ENCODE measurements at places on chromosomes 4 and X. TPM values are rescaled to one million over a fixed set of nuclear protein-coding genes. Genes with fewer than 3 reads are reported as not detected.

GRCh38 chr4:55762819-55763218, 56.8 kb upstream of the EXOC1L start:
- no peak for DNase-seq

GRCh38 chr4:112916868-112917267, 132.6 kb upstream of the ANK2 start:
- no peak for DNase-seq

- no peak for DNase-seq
Measured at GRCh38 chr4:169220447-169220846, 50.3 kb downstream of the SH3RF1 start.

Gene STPG2
- total RNA-seq: not detected

GRCh38 chr4:37788819-37789218, 37.7 kb upstream of the PGM2 start:
- DNase-seq: no peak

Gene TREX2
- not detected for total RNA-seq

DNA sequence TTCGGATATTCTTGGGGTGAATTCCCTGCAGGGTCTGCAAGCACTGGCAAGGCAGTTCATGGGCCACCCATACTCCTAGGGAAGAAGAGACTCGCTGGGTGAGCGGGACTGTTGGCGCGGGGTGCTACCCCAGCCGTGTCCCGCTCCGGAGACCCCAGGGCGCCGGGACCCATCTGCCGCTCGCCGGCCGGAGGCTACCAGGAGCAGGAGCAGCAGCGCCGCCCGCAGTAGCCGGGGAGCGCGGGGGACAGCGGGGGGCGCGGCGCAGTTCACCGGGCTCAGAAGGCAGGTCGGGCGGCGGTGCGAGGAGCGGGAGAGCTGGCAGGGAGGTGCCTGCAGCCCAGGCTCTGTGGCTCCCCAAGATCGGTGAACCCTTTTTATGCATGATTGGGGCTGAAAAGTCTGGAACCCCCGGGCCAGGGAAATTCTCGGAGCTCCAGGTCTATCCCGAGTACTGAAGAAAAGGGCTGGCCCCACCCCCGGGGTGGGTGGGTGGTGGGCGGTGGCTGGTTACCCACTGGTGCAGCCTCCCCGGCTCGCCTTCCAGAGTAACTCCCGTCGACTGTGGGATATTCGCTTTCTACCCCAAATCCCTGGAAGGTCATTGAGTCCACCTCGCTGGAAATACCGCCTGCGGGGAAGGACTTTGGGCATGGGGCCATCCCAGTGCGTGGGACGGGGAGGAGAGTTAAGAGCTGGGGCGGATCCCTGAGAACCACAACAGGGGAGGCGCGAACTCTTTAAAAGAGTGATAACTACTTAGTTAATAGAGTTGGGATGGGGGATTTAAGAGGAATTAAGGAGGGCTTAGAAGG, 37.6 kb downstream of the PF4 start:
- DNase-seq: peak; percentile 35

- DNase-seq: no peak
Measured at GRCh38 chr4:53711926-53712325, 120.6 kb upstream of the LNX1 start.

DNA sequence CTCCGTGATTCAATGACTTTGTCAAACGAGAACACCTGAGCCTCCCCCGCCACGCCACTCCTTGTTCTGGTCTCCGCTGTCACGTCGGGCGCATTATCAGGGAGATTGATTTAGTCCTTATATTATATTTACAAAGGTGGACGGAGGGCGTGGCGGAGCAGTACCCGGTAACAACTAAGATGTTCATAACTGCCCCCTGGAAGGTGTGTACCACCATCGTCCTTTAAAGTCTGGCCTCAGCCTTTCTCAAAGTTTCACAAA, 284.2 kb downstream of the PACRGL start:
- no peak for DNase-seq

GRCh38 chrX:132940727-132941327, 17.6 kb downstream of the HS6ST2 start:
- DNase-seq: no peak

- no peak for DNase-seq
Measured at GRCh38 chr4:68079928-68080327, 49.7 kb downstream of the TMPRSS11F start.

- no peak for DNase-seq
Measured at GRCh38 chr4:72446353-72447055, 122.5 kb downstream of the ADAMTS3 start.

Gene CENPVL1
- total RNA-seq: not detected

Gene USP27X
- total RNA-seq: 1.8 TPM

- peak; percentile 38 for DNase-seq
Measured at GRCh38 chr4:52931243-52931642, 69.1 kb downstream of the RASL11B start.

DNA sequence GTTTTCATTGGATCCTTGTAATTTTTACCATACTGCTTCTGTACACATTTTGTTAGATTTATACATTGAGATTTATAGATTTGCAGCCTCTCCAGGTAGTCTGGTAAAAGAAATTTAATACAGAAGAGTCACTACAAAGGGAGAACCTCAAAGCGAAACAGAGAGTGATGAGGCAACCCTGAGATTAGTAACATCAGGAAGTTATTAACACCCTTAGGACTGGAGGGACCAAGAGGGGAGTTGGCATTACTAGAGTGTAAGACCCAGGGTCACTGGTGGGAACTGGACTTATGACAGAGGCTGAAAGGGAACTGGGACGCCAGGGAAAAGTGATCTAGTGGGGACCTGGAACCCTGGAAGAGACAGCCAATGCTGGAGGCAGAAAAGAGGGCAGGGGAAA, 20.6 kb upstream of the MAML3 start:
- no peak for DNase-seq

GRCh38 chrX:41664908-41665307, 23.9 kb upstream of the GPR34 start:
- no peak for DNase-seq

DNA sequence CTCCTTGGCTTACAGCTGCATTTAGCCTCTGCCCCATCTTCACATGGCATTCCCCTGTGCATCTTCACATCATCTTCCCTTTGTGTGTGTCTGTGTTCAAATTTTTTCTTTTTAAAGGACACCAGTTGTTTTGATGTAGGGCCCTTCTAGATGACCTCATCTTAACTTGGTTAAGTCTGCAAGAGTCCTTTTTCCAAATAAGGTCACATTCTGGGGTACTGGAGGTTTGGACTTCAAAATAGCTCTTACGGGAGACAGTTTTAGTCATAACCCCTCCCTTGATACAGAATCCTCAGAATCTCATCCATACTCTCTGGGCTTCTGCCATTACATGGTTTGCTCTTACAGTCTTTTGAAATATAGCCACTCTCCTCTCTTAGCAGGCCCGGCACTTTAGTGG, 231.5 kb upstream of the ATP6AP2 start:
- no peak for DNase-seq

Gene GLRA3
- not detected for total RNA-seq

Gene HSPA4L
- 3.7 TPM for total RNA-seq

GRCh38 chr4:108391701-108392455, 223.1 kb upstream of the LEF1 start:
- DNase-seq: no peak

DNA sequence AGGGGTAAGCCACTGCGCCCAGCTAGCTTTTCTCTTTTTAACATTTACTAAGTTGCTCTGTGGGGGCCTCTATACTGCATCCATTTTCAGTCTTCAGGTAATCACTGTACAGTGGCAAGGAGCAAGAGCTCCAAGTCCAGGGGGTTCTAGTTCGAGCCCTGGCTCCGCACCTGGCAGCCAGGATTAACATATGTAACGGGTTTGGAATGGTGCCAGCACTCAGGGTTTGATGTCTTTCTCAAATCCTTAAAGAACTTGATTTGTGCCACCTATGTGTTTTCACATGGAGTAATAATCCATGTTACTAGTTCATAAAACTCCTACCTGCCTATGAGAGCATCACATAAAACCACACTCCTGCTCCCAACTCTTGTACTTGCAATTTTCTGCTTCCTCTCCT, 4.5 kb downstream of the GRPEL1 start:
- no peak for DNase-seq

GRCh38 chrX:134948333-134949241, 42.2 kb upstream of the SMIM10 start:
- no peak for DNase-seq

DNA sequence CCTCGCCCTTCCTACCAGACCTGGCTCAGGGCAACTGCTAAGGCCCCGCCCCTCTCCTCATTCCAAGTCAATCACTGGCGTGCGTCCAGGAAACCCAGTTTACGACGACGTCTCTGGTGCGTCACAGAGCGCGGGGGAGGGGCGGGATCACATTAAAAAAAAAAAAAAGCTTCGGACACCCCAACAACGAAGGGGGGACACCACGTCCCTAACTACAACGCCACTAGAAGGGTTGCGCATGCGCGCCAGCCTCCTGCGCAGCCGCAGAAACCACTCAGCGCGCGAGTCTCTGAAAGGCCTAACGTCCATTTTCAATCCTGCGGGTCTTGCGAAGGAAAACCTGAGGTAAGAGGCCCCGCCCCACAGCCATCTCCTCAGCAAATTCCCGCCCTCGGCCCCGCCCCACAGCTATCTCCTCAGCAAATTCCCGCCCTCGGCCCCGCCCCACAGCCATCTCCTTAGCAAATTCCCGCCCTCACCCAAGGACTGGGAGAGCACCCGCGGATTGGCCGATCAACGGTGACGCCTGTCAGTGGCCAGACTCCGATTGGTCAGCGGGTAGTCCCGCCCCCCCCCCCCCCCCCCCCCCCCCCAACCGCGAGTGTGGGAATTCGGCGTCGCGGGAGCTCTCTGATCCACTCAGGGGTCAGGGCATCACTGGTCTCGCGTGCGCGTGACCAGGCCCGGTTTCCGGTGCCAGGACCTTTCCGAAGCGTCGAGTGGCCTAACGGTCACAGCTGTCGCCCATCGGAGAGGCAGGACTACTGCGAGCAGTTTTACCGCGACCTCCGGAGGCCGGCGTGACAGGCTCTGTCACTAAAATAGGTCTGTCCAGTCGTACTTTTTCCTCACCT, at the start of gene SCML1:
TSS of gene SCML1 (plus strand) at position 638 of the 854 bp plus-strand sequence. CDS start 6,694 bp downstream, outside the sequence.
- peak; percentile 97 for DNase-seq

Gene ATP1B4
- not detected for total RNA-seq

GRCh38 chr4:145954924-145955339, 16.3 kb upstream of the ZNF827 start:
- DNase-seq: no peak

Gene CENPVL3
- not detected for total RNA-seq

GRCh38 chr4:85452058-85452731, 22.8 kb upstream of the ARHGAP24 start:
- DNase-seq: peak; percentile 29

Gene UGT8
- 2.3 TPM for total RNA-seq

GRCh38 chrX:88355252-88355651, 391.8 kb upstream of the CPXCR1 start:
- DNase-seq: no peak
